Endothelial cell of umbilical vein (primary cell): ENCODE measurements at places on chromosomes 12 and 14.

DNA sequence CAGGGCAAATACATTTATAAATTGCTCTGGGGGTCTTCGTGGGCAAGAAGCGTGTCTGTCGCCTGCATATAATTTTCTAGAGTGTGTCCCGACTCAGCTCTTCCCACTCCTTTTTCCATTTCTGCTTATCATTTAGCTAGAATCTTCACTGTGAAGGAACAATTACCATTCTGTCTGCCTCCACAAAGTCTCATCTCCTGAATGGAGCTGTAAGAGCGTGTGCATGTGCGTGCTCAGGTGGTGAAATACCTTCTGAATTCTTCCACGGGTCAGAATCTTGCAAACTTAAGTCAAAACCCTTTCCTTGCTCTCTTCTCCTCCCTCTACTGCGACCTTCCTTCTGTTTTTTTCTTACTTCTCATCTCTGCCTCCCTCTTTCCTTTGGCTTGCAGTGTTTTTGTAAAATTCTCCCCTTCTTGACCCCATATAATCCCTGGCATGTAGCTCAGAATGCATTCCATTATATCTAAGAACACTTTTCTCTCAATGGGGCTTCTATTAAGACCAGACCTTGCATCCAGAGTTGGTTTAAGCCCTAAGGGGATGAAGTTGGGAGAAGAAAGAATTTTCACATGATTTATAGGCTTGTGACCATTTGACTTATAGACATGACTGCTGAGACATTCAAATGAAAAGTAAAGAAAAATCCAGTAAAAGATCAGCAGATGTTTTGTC lies 25.0 kb upstream of the GSG1 start:
- H3K27me3 ChIP-seq: no peaks in the 10 kb centered on the region
- H3K27ac ChIP-seq: no peak overlapping the region
- peaks cover 20% of the 10 kb centered on the region for H3K4me1 ChIP-seq
- H3K4me3 ChIP-seq: no peak overlapping the region
- no peaks in the 10 kb centered on the region for H3K36me3 ChIP-seq
- no peak for DNase-seq

GRCh38 chr12:55652352-55652751 lies 15.7 kb downstream of the OR10P1 start:
- H3K4me1 ChIP-seq: no peaks in the 10 kb centered on the region
- H3K27me3 ChIP-seq: peaks cover 3% of the 10 kb centered on the region

DNA sequence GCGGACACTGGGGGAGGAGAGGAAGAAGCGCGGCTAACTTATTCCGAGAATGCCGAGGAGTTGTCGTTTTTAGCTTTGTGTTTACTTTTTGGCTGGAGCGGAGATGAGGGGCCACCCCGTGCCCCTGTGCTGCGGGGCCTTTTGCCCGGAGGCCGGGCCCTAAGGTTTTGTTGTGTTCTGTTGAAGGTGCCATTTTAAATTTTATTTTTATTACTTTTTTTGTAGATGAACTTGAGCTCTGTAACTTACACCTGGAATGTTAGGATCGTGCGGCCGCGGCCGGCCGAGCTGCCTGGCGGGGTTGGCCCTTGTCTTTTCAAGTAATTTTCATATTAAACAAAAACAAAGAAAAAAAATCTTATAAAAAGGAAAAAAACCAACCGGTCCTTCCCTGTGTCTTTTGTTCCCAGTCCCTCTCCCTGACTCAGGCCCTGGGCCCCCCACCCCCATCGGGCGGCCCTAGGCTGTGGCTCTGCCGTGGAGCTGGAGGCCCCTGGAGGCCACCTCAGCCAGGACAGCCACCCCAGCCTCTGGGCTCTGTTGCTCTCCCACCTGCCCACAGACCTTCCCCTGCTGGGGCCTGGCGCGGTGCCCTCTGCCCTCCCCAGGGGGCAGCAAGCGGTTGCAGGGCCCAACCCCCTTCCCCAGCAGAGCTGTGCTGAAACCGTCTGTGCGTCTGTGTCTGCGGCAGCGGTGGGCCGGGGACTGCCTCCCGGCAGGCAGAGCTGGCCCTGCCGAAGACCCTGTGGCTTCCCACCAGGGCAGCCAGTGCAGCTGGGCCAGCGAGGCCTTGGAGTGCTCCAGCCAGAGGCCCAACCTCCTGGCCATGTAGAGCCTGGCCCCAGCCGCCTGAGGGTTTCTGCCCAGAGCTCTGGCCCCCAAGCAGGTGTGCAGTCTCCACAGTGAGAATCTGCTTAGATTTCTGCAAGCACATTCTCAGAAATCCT lies 4.0 kb upstream of the CRIP2 start:
- DNase-seq: no peak
- H3K27ac ChIP-seq: no peak overlapping the region
- peaks cover 7% of the 10 kb centered on the region for H3K4me1 ChIP-seq
- H3K4me3 ChIP-seq: no peak overlapping the region
- peaks cover 24% of the 10 kb centered on the region for H3K36me3 ChIP-seq

DNA sequence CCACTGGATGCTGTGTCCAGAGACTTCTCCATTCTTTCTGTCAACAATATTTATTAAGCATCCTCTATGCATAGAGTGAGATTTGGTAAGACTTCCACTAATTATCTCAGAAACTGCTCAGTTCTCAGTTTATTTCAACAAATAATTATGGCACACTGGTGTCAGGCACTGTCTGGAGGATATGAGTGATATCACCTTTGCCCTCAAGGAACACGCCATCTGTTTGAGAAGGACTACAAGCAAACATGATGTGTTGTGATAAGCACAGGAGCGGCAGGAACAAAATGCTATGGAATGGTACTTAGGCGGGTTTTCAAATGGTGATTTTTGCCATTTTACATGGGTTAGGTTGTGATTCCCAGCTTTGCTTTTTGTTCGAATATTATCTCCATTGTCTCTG lies 229.2 kb downstream of the DPF3 start:
- no peaks in the 10 kb centered on the region for H3K36me3 ChIP-seq
- peak overlapping the region; percentile 97 for H3K27ac ChIP-seq
- DNase-seq: peak; percentile 62
- H3K27me3 ChIP-seq: no peaks in the 10 kb centered on the region
- peaks cover 46% of the 10 kb centered on the region for H3K4me1 ChIP-seq
- H3K4me3 ChIP-seq: no peak overlapping the region

DNA sequence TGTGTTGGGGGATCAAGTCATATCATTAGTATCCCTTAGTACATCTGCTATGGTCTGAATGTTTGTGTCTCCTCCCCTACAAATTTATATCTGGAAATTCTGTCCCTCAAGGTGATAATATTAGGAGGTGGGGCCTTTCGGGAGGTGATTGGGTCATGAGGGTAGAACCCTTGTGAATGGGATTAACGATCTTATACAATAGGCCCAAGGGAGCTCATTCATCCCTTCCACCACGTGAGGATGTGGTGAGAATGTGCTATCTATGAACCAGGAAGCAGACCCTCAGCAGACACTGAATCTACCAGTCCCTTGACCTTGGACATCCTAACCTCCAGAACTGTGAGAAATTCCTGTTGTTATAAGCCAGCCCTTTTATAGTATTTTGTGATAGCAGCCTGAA lies 110.7 kb downstream of the PTCSC3 start:
- no peaks in the 10 kb centered on the region for H3K4me1 ChIP-seq
- no peak overlapping the region for H3K4me3 ChIP-seq
- H3K27ac ChIP-seq: no peak overlapping the region
